H9 (cell line): ENCODE measurements at places on chromosomes 6 and 20. TPM values are rescaled to one million over a fixed set of nuclear protein-coding genes. Genes with fewer than 3 reads are reported as not detected.
A peak's percentile ranks its signal among the peaks of the same experiment; 100 is the strongest.

The PREX1 gene
- 5.4 and 6.6 TPM in 2 replicates for total RNA-seq

The LINC00237 gene
- 0.24 and 0.90 TPM in 2 replicates for total RNA-seq

The TSPYL4 gene
- 18.9 and 19.0 TPM in 2 replicates for total RNA-seq

The SLC17A9 gene
- 19.9 and 20.9 TPM in 2 replicates for total RNA-seq

GRCh38 chr6:10962673-10963072 is 75.8 kb downstream of the SYCP2L start:
- no peak for DNase-seq
- H3K4me1 ChIP-seq = no peaks in the 10 kb centered on the region
- no peak overlapping the region for H3K27ac ChIP-seq
- peaks cover 6% of the 10 kb centered on the region for H3K36me3 ChIP-seq
- H3K27me3 ChIP-seq = peaks cover 9% of the 10 kb centered on the region; the same call in 1 of the 2 replicates
- no peak overlapping the region for H3K4me3 ChIP-seq

- no peaks in the 10 kb centered on the region for H3K4me1 ChIP-seq
- no peak overlapping the region for H3K4me3 ChIP-seq
- DNase-seq = no peak
- no peak overlapping the region for H3K27ac ChIP-seq
- H3K36me3 ChIP-seq = no peaks in the 10 kb centered on the region
These were observed 35.8 kb downstream of the AKAP12 start for GRCh38 chr6:151275566-151275965.

DNA sequence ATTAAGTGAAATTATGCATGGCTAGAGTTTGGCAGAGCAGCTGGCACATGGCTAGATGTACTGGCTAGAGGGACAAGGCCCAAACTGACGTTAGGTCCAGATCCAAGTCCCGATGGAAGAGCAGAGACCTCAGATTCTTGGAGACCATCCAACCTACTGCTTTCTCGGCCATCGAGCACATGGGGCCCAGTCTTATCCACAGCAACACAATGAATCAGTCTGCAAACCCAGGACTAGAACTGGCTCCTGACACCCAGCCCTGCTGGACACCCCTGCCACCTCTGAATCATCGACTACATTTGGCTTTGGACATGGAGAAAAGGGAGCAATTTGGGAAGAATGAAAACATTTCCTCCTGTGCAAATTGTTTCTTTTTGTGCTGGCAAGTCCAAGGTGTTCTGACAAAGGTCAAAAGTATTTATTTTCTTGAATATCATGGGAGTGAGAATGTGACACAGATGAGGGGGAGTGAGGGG is 23.9 kb upstream of the YWHAB start:
- no peaks in the 10 kb centered on the region for H3K27me3 ChIP-seq
- no peak overlapping the region for H3K27ac ChIP-seq
- H3K4me1 ChIP-seq = no peaks in the 10 kb centered on the region

DNA sequence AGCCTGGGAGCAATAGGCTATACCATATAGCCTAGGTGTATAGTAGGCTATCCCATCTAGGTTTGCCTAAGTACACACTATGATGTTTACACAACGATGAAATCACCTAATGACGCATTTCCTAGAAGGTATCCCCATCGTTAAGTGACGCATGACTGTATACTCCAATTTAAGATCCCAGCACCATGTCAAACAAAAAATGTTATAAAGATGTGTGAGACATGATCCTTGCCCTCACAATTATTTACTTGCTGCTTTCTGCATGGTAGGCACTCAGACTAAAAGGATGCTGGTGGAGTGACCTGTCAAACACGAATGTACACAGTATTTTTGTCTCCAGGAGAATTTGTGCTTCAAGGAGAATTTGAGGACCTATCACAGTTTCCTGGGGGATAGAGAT is 32.3 kb downstream of the SNAP25 start:
- no peaks in the 10 kb centered on the region for H3K36me3 ChIP-seq
- H3K27ac ChIP-seq = no peak overlapping the region
- no peak for DNase-seq

- no peaks in the 10 kb centered on the region for H3K27me3 ChIP-seq
- peaks cover 16% of the 10 kb centered on the region for H3K36me3 ChIP-seq
- DNase-seq = no peak
- H3K27ac ChIP-seq = no peak overlapping the region
- H3K4me3 ChIP-seq = no peak overlapping the region
- no peaks in the 10 kb centered on the region; the same call in 1 of the 2 replicates for H3K4me1 ChIP-seq
These were observed 21.0 kb downstream of the SLC13A3 start for GRCh38 chr20:46630306-46630705.

- H3K36me3 ChIP-seq = no peaks in the 10 kb centered on the region
- H3K27ac ChIP-seq = no peak overlapping the region
- H3K27me3 ChIP-seq = no peaks in the 10 kb centered on the region
- H3K4me3 ChIP-seq = no peak overlapping the region
- DNase-seq = no peak
These were observed 201.9 kb upstream of the PMEPA1 start for GRCh38 chr20:57911512-57912226.

DNA sequence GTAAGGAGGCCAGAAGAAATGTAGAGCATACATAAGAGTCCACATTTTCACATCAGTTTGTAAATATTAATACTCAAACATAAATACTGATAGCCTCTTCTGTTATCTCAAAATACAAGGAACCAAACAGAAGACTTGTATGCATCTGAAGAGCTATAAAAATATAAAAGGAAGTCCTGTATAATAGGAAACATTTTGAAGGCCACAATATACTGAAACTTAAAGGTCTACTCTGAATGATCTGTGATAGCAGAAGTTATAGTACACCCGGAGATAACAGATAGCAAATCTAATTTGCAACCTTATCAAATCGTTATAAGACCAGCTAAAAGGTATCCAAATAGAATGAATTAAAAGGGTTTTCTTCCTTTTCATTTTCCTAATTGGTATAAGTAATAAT is 111.2 kb downstream of the HIVEP2 start:
- H3K4me3 ChIP-seq = no peak overlapping the region
- no peaks in the 10 kb centered on the region for H3K4me1 ChIP-seq
- DNase-seq = no peak
- H3K36me3 ChIP-seq = no peaks in the 10 kb centered on the region

DNA sequence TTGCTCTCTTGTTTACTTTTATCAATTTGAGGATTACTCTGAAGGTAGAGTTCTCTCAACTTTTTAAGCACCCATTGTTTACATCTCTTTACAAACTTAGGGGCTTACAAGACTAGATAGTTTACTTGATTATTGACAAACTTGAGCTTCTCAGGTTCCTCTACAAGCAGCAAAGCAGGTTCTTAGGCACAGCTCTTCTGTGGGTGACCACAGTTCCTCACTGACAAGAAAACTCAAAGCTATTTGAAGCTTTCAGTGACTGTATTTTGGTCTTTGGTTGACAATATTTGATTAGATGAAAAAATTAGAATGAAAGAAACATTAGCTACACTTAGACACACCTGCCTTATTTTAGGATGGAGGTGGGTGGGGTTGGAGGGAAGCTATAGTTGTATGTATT is 327.3 kb upstream of the RUNX2 start:
- H3K4me3 ChIP-seq = no peak overlapping the region
- H3K27me3 ChIP-seq = no peaks in the 10 kb centered on the region
- H3K4me1 ChIP-seq = no peaks in the 10 kb centered on the region
- no peak for DNase-seq
- no peaks in the 10 kb centered on the region for H3K36me3 ChIP-seq

- no peak overlapping the region for H3K4me3 ChIP-seq
- peak; percentile 31 for DNase-seq
- peaks cover 2% of the 10 kb centered on the region; the same call in 1 of the 2 replicates for H3K4me1 ChIP-seq
- no peaks in the 10 kb centered on the region for H3K36me3 ChIP-seq
- no peaks in the 10 kb centered on the region for H3K27me3 ChIP-seq
- no peak overlapping the region for H3K27ac ChIP-seq
These were observed 80.2 kb upstream of the OPRM1 start for GRCh38 chr6:153958860-153959259.

DNA sequence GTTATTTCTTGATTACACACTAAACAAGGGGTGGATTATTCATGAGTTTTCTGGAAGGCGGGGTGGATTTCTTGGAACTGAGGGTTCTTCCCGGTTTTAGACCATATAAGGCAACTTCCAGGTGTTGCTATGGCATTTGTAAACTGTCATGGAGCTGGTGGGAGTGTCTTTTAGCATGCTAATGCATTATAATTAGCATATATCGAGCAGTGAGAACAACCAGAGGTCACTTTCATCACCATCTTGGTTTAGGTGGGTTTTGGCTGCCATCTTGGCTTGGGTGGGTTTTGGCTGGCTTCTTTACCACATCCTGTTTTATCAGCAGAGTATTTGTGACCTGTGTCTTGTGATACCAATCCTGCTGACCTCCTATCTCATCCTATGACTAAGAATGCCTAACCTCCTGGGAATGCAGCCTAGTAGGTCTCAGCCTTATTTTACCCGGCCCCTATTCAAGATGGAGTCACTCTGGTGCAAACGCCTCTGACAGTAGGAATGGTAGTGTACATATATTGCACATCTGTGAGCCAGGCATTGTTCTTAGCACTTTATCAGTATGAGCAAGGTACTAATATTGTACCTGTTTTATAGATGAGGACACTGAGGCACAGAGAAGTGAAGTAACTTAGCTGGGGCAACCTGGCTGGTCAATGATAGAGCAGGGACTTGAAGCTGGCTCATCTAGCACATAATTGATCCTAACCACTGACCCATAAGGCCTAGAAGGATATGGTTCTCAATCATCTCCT is 203.7 kb downstream of the NFATC2 start:
- no peak for DNase-seq
- H3K27ac ChIP-seq = no peak overlapping the region
- no peaks in the 10 kb centered on the region for H3K4me1 ChIP-seq
- no peaks in the 10 kb centered on the region for H3K27me3 ChIP-seq
- H3K4me3 ChIP-seq = no peak overlapping the region
- H3K36me3 ChIP-seq = peaks cover 2% of the 10 kb centered on the region; the same call in 1 of the 2 replicates

GRCh38 chr20:47503685-47504084 is 2.0 kb downstream of the NCOA3 start:
- peaks cover 2% of the 10 kb centered on the region; the same call in 1 of the 2 replicates for H3K4me1 ChIP-seq
- peak overlapping the region; percentile 97 for H3K4me3 ChIP-seq
- no peak for DNase-seq
- H3K27me3 ChIP-seq = no peaks in the 10 kb centered on the region
- H3K27ac ChIP-seq = no peak overlapping the region
- H3K36me3 ChIP-seq = no peaks in the 10 kb centered on the region
